ENCODE measurements at places on chromosomes 1 and 21.

DNA sequence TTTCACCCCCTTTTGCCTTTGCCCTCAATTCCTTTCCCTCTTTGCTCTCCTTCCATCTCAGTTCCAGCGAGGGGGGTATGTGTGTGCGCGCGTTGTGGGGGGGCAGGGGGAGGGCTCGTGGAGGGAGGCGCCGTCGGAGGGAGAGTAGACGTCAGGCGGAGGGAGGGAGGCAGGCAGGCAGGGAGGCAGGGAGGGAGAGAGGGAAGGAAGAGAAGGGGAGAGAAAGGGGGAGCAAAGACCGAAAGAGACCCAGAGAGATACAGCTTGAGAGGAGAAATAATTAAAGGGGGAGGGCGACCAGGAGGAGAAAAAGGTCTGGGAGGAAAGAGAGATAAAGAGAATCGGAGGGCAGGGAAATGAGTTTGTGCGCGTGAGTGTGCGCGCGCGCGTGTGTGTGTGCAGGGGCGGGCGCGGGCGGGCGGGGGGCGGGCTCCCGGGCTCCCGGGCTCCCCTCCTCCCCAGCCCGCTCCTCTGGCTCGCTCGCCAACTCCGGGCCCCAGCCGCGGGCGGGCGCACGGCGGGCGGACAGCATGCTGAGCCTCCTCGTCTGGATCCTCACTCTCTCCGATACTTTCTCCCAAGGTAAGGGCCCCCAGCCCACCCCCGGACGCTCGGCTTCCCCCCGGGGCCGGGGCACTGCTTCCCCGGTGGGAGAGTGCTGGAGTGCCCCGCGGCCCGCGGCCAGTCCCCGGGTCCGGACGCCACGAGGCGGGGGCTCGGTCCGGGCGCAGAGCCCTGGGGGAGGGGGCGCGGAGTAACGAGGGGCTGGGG is at the start of gene KIRREL1:
KIRREL1 (plus strand) TSS at position 499 of the 771 bp plus-strand sequence; CDS start at position 531, 32 bp downstream.
- DNase-seq: no peak

- no peak for DNase-seq
These were observed 2.8 kb downstream of the AIRE start for GRCh38 chr21:44288251-44289110.

GRCh38 chr1:162502928-162503327 is 5.3 kb downstream of the UHMK1 start:
- no peak for DNase-seq

DNA sequence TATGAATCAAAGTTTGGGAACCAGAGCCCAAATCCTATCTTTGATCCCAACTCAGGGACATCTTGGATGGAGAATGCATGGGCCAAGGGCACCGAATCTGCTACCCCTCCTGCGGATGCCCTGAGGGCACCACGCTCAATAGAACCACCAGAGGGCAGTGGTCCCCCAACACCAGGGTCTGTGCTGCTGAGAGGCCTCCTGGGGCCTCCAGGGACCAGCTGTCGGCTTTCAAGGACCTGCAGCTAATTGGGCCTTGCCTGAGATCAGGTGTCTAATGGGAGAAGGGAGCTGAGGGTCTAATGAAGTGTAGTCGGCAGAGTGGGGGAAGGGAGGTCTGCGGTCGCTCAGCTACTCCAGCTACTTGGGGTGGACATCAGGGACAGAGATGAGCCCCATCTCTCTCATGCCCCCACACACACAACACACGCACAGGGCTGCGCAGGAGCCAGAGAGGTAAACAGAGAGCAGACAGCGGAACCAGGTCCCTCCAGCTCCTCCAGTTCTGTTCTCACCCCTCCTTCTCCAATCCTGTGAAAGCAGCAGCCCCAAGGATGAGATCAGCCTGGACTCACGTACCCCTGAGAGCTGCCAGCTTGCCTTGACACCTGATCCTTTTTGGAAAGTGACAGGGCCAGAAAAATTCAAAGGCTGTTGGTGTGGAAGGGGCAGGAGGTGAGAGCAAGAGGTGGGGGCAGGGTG is 34.9 kb upstream of the PPP1R15B start:
- DNase-seq: peak; percentile 75

DNA sequence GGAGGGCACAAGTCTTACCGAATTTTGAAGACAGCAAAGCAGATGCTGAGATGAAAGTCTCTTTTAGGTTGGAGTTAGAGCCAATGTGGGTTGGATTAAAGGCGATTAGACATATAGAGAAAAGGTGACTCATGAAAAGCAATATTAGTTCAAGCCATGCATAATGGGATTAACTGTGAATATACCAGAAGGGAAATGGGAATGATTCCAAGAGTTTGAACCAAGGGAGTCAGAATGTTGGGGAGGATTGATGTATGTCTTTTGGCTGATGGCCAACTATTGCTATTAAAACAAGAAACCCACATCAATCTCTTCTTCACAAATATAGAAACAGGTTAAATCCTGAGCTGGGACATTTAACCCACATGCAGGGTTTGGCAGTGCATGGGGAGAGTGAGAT is 1.2 kb downstream of the HMGCS2 start:
- DNase-seq: no peak

DNA sequence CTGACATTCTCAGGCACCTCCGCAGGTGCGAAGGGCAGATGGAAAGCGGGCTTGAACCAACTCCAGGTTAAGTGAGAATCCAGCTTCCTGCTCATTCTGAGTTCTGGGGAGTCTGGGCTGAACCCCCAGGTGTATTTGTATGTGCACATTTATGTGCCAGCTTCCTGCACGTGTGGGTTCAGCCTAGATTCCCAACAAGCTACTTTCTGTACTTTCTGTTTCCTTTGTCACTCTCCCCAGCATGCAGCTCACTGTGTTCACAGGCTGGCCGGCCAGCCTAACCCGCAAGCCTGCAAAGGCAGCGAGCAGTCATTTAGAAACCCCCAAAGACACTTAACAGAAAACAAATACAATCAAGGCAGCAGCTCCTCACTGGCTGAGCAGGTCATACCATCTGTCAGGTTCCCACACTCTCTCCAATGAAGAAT is 1.3 kb upstream of the IL19 start:
- no peak for DNase-seq

Measured in neuronal stem cell (in vitro differentiated cells).